ENCODE measurements at places on chromosomes 7 and 10.
A peak's percentile ranks its signal among the peaks of the same experiment; 100 is the strongest.

DNA sequence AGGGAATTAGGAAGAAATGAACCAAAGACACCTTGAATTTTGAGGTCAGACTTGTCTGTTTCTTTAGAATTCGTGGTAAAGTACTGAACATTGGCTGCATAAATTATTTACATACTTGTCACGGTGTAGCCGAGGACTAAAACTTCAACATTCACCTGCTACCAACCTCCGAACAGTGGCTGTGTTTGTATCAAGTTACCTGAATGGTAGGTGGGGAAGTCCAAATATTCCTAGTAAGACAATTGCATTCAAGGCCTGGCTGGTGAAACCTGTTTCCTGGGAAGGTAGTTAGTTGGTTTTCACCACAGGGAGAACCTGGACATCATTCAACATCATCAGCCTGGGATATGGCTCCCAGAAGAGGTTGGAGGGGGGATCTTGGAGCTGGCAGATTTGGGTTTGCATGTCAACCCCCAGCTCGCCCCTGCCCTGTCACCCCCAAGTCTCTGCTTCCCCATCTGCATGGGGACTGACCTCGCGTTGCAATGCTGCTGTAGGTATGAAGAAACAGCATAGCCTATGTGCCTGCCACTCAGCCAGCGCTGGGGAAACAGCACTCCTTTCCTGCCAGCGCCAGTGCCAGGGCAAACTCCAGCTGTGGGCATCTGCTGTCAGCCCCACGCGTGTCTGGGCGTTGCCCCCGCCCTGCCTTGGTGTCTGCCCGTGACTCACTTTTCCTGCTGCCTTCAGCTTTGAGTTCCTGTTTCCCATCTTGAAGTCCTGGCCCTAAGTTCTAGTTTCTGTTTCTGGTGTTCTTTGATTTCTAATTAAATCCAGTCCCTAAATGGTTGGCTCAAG is 12.7 kb upstream of the LARP4B start:
- DNase-seq, result no peak

GRCh38 chr7:86049910-86050309 is 593.8 kb upstream of the GRM3 start:
- no peak for DNase-seq

DNA sequence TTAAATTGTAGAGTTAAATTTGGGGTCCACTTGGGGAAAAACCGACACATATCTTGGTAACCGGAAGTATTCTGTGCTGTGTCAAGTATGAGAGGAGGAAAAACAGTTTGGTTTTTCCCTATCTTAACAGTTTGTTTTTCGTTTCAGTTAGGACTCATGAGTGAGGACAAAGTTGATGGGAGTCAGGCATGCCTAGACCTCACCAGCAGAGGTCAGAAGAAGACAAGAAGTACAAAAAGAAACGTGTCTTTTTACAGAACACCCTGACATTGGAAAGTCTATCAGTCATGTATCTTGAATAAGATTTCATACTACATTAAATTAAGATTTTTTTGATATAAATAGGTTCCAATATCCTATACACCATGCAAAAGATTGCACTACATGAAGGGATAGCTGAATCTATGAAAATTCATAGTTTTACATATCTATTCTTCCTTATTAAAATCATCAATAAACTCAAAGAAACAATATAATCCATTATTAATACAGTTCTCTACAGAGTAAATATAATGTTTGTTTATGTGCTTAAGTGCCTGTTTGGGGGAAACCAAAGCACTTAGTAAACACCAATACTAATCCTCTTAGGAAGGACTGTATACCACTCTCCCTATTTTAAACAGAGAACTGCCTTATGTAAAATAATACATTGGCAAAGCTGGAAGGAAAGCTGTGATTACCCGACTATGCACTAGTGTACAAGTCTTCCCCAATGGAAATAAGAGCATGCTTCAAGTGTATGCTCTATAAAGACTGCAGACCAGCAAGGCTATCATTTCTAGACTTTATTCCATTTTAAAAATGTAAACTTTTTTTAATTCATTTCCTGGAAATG is 95.6 kb downstream of the USP6NL start:
- peak; percentile 46 for DNase-seq

DNA sequence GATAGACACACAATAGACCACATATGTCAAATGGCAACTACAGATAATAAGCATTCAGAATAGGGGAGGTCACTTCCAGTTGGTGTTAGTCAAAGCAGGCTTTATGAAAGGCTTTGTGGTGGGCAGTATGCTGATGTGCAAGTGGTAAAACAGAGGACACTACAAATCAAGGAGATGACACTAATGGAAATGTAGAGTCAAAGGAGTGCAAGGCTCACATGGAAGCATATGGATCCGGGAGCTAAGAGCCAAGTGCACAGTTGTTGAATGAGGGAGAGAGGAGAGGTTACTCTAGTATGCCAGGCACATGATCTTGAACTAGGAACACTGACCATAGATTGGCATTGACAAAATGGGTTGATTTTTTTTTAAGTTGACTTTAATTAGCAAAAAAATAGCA is 62.7 kb downstream of the GRM3 start:
- no peak for DNase-seq

- no peak for DNase-seq
Measured at GRCh38 chr7:140404565-140405065, 757 bp downstream of the RAB19 start.

DNA sequence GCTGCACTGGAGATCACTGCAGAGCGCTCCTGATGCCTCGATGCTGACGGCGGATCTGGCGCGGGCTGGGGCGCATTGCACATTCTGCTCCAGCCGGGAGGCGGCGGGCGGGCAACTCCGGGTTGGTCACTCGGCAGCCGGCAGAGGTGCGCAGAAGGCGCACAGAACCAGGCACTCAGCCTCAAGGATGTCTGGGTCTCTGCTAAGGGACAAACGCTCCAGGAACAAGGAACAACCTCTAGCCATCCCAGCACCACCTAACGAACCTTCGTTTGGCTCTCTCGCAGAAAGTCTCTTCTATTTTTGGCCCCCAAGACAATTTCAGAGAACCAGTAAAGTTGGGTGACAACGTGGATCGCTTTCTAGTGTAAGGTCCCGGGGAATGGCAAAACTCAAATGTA is 254.6 kb downstream of the OTUD1 start:
- DNase-seq, result no peak

DNA sequence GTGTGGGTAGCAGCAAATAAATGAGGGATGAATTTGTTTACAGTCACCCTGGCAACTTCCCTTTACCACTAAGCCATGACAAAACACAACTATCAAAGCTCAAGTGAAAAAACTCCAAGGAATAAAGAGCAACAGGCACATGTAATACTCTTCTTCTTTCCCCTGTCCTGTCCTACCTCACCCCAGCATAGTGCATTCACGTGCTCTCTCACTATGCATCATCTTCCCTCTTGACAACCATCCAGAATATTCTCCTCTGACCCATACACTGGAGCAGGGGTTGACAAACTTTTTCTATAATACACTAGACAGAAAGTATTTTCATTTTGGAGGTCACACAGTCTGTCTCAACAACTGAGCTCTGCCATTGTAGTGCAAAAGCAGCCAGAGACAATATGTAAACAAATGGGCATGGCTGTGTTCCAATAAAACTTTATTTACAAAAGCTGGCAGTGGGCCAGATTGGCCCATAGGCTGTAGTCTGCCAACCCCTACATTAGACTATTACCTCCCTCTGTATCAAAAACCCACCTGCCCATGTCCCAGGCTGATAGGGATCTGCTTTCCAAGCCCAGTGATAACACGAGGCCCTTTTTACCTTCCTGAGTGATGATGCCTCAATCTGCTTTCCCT is 354.5 kb downstream of the FGFR2 start:
- DNase-seq, result no peak

GRCh38 chr7:105098863-105099515 is 85.0 kb downstream of the KMT2E start:
- no peak for DNase-seq

DNA sequence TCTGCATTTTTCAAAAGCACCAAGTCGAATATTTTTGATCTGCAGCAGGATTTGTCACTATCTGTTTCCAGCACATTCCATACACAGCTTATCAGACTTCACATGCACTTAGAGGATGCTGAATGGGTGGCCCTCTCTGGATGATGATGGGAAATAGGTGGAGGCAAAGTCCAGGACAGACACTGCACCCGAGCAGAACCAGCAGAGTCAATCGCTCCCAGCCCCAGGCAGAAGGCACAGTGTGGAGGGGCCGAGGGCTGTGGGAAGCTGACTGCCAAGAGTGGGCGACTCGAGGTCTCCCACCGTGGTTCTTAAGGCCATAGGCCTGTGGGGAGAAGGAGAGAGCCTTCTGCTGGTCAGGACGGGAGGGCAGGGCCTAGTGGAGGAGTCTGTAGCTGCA is 490.2 kb upstream of the MGMT start:
- DNase-seq, result no peak

DNA sequence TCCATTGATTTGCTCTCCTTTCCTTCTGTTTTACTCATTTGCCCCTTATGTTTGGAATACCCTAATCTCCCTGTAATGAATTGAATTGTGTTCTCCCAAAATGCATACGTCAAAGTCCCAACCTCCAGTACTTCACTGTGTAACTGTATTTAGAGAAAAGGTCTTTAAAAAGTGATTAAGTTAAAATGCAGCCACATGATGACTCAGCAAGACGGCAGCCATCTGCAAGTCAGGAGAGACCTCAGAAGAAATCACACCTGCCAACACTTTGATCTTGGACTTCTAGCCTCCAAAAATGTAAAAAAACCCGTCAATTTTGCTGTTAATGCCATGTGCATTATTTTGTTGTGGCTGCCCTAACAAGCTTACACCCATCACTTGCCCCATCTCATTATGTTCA is 85.3 kb upstream of the PCLO start:
- no peak for DNase-seq

DNA sequence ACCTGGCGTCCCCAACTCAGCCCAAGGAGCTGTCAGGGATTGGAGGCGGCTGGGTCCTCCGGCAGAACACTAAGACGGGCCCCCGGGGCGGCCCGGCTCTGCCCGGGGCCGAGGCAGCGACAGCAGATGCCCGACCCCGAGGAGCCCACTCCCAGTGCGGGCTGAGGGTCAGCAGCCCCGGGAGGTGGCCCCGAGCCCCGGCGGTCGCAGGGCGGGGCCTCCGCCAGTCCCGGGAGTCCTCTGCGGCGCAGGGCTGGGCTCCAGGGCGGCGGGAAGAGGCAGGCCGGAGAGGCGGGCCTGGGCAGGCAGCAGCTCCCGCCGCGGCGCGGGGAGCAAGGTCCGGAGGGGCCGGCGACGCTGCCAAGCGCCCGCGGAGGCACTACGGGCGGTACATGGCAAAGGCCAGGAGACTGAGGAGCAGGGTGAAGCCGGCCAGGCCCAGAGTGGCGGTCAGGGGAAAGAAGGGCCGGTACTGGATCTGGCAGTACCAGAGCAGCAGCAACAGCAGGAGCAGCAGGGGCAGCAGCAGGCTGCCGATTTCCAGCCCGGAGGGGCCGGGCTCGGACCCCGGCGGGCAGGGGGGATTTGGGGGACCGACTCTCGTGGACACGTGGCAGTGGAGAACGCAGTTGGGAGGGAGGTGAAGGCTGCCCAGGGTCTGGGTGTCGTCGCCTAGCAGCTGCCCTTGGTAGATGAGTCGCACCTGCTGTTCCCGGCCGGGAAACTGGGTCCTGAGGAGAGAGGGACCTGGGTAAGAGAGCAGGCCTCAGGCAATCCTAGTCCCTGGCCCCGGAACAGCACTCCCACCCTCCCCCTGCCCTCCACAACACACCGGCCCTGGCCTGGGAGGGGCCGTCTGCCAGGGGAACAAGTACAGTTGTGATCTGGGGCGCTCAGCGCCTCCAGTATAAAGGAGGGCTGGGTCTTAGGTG is 827 bp upstream of the FASTK start:
- no peak for DNase-seq

DNA sequence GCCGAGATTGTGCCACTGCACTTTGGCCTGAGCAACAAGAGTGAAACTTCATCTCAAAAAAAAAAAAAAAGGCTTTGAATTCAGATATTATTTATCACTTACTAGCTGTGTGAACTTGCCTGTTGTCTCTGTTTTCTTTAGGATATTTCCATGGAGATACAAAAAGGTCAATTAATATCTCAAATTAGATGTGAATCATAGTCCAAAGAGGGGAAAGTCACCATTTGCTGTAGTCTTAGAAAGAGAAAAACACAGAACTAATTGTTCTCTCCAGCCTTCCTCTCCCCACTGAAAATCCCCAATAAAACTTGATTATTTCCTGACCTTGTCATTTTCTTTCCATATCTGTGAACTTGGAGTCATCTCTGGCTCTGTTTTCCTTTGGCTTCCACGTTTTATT is 21.2 kb downstream of the HEPACAM2 start:
- no peak for DNase-seq

DNA sequence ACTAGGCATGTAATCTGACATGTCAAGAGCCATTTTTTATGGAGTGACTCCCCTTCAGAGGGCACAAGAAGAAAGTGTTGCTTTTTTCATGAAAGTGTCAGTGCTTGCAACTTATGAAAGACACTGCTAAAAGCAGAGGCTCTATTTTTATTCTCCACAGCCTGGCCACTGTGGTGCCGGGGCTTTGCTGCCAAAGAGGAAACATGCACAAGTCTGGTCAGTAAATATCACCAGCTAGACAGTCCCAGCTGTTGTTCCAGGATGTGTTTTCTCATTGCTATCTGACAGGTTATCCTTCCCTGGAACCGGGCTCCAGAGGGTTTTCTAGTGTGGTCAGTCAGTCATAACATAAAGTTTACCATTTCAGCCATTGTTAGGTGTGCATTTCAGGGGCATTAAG is 180.7 kb upstream of the PITRM1 start:
- no peak for DNase-seq

DNA sequence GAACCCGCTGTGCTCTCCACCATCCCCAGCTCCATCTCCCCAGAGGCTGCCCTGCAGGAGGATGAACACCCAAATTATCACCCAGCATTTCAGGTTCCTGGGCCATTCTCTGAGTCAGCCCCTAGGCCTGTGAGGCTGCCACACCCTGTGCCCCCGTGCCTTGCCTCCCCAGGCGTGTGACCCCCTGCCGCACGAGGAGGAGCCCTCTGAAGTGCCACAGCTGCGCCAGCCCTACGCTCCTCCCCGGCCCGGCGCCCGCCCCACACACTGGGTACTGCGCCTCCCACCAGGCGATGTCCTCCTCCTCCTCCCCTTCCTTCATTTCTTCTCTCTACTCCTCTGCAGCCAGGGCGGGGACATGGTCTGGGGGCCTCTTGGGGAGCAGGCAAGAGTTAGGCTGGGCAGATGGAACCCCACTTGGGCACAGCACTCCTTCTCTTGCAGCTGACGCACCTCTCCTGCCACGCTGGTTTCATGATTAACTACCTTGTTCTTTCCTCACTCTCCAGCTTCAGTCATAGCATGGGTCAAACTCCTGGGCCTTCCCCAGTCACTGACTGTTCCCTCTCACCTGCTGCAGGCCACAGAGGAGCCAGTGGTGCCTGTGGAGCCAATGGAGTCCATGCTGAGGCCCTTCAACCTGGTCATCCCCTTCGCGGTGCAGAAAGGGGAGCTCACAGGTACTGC is 12.7 kb upstream of the ATP6V1F start:
- DNase-seq, result no peak

- DNase-seq, result no peak
Measured at GRCh38 chr7:1144269-1144771, 15.7 kb downstream of the ZFAND2A start.

- no peak for DNase-seq
Measured at GRCh38 chr7:130494431-130494858, 2.6 kb downstream of the MEST start.

GRCh38 chr10:6121146-6121545 is 32.3 kb downstream of the RBM17 start:
- no peak for DNase-seq

- DNase-seq, result peak; percentile 49
Measured at GRCh38 chr7:14747701-14748100, 154.8 kb downstream of the DGKB start.

GRCh38 chr10:80409121-80409520 is 770 bp downstream of the PRXL2A start:
- no peak for DNase-seq
